ENCODE measurements at places on chromosomes 16 and 17.
A peak's percentile ranks its signal among the peaks of the same experiment; 100 is the strongest.

GRCh38 chr17:9001559-9001958 is 19.8 kb upstream of the NTN1 start:
- peaks cover 13% of the 10 kb centered on the region for H3K4me1 ChIP-seq
- no peaks in the 10 kb centered on the region for H3K36me3 ChIP-seq
- peaks cover 51% of the 10 kb centered on the region for H3K27me3 ChIP-seq
- H3K4me3 ChIP-seq: no peak overlapping the region
- no peak for DNase-seq
- H3K27ac ChIP-seq: no peak overlapping the region

DNA sequence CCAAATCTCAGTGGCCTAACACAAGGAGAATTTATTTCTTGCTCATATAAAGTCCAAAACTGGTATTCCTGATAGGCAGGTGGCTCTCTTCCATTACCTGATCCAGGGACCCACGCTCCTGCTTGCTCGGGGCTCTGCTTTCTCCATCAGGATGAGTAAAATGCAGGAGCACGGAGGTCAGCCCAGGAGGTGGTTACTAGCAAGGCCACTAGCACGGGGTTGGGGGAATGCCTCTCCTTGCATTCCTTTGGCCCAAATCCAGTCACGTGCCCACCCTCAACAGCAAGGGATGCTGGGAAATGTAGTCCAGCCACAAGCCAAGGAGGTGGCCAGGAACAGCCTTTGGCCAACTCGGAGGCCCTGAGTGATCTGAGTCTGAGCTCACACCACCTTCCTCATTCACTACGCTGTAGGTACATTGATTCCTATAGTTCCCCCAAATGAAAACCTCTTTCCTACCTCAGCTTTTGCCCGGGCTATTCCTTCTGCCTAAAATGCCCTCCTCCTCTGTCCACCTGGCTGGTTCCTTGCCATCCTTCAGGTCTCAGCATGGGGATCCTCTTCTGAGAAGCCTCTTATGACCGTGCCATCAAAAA is 38.3 kb upstream of the HAPSTR1 start:
- peak overlapping the region; percentile 24 for H3K4me3 ChIP-seq
- H3K4me1 ChIP-seq: peaks cover 3% of the 10 kb centered on the region
- H3K27me3 ChIP-seq: no peaks in the 10 kb centered on the region

DNA sequence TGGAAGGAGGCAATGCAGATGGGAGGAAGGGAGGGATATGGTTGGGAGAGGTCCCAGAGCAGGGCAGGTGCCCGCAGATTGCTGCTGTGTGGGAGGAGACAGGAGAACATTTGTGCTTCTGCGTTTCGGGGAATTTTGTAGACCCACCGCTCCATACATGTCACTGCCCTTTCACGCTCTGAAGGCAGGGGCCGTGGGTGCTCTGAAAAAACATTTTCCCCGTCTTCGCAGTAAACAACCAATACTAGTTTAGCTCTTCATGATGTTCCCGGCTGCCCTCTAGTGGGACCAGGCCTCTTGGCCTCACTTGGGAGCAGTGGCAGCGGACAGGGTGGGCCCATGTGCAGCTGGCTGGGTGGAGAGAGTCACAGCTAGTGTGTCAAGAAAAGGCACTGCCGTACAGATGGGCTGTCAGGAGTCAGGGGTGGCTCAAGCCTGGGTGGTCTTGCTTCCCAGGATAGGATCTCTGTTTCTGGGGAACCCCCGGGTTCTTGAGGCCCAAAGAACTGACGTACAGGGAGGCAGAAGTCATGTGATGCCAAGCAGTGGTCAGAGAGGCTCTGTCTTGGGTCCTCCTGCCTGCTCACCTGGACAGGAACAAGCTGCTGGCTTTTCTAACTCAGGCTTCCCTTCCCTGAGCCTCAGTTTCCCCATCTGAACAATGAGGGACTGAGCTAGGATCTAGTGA is 46.5 kb upstream of the CPNE2 start:
- H3K27me3 ChIP-seq: no peaks in the 10 kb centered on the region
- H3K4me3 ChIP-seq: no peak overlapping the region
- DNase-seq: peak; percentile 84
- no peak overlapping the region for H3K27ac ChIP-seq
- H3K4me1 ChIP-seq: no peaks in the 10 kb centered on the region

DNA sequence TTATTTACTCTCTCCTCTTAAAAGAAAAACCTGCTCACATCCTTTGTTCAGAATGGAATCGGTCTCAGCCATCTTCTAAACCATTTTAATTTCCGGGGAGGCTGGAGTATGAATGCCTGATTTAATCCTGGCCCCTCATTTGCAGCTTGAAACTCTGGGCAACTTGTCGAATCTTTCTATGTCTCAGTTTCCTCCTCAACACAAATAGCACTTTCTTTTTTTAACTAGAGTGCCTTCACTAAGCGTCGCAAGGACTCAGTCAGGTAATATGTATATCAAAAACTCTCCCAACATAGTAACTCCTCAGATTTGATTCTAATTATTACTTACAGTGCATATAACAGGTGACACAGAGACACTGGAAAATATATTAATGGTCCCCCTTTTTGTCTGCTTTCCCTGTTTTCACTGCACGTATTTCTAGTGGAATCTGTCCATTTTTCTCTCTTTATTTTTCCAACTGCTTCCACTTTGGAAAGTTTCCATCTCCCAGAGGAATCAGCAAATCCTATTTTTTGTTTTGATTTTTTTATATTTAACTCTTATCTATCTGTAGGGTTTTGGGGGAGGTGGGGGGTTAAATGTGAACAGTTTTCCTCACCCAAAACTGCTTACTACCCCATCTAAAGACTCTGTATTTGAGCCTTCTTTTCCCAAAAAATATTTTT is 18.6 kb downstream of the SNN start:
- peaks cover 19% of the 10 kb centered on the region for H3K36me3 ChIP-seq
- no peak for DNase-seq
- no peaks in the 10 kb centered on the region for H3K27me3 ChIP-seq
- peaks cover 2% of the 10 kb centered on the region for H3K4me1 ChIP-seq
- no peak overlapping the region for H3K4me3 ChIP-seq

DNA sequence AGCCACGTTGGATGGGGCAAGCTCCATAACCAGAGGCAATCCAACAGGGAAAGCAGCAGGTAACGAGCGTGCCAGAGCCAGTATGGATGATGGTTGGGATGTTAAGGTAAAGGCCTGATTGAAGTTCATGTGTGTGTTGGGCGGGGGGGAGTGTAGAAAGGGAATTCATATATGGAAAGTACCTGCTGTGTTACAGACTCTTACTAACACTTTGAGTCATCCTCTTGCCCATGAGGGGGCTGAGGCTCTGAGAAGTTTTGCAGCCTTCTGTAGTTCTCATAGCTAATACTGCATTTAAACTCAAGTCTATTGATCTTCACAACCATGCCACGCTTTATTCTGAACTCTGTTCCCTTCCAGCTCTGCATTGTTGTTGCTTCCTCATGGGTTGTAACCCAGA is 28.5 kb downstream of the SYCE1L start:
- no peak overlapping the region for H3K4me3 ChIP-seq
- DNase-seq: no peak
- H3K27ac ChIP-seq: no peak overlapping the region
- no peaks in the 10 kb centered on the region for H3K36me3 ChIP-seq
- no peaks in the 10 kb centered on the region for H3K27me3 ChIP-seq

- H3K4me3 ChIP-seq: no peak overlapping the region
- no peak for DNase-seq
- peaks cover 15% of the 10 kb centered on the region for H3K4me1 ChIP-seq
- no peaks in the 10 kb centered on the region for H3K36me3 ChIP-seq
- no peak overlapping the region for H3K27ac ChIP-seq
Measured at GRCh38 chr17:4577386-4577993, 6.8 kb upstream of the SMTNL2 start.

DNA sequence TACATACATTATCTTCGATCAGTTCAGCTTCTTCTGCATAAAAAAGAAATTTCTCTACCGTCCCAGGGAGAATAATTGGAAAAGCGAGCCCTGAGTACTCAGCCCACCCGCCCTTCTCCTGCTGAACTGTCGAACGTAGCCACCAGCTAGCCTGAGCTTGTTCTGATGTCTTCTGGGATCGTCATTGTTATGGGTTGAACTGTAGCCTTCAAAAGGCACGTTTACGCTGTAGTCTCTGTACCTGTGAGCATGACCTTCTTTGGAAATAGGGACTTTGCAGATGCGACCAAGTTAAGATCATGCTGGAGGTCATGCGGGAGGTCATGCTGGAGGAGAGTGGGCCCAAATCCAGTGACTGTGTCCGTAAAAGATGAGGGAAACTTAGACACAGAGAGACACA is 86.2 kb downstream of the CMIP start:
- no peaks in the 10 kb centered on the region for H3K27me3 ChIP-seq
- no peaks in the 10 kb centered on the region for H3K36me3 ChIP-seq
- DNase-seq: no peak
- H3K4me1 ChIP-seq: no peaks in the 10 kb centered on the region
- H3K27ac ChIP-seq: no peak overlapping the region
- no peak overlapping the region for H3K4me3 ChIP-seq

GRCh38 chr16:30870904-30871303 is 23.0 kb downstream of the BCL7C start:
- peaks cover 4% of the 10 kb centered on the region for H3K27me3 ChIP-seq
- DNase-seq: no peak
- H3K27ac ChIP-seq: no peak overlapping the region
- H3K4me3 ChIP-seq: no peak overlapping the region

DNA sequence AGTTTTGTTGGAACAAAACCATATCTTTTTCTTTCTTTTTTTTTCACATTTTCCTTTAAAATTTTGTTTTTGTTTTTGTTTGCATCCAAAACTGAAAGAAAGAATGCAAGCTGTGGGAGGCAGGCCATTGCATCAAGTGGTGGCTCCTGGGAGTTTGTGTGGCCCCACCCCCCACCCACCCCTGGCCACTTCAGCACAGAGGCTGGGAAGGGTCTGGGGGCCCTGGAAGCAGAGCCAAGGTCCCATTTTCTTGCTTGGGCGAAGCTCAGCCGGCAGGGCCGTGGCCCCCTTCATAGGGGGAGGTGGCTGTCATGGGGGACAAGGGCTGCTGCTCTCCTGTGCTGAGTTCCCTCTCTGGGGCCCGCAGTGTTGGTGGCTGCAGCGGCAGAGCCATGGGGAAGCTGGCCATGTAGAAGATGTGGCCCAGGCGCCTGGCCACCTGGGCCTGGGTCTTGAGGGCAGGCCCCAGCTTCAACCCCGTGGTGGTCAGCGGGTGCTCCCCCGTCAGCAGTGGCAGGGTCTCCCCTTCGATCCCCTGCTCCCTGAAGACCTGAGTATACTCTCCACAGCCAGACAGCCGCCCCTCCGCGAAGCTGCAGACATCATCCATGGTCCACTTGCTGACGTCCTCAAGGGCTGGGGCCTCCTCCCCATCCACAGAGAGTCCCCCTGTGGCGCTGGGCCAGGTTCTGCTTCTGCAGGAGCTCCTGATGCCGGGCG is 19.8 kb downstream of the PAFAH1B1 start:
- H3K36me3 ChIP-seq: no peaks in the 10 kb centered on the region
- no peak overlapping the region for H3K4me3 ChIP-seq
- no peak for DNase-seq
- H3K27me3 ChIP-seq: no peaks in the 10 kb centered on the region

DNA sequence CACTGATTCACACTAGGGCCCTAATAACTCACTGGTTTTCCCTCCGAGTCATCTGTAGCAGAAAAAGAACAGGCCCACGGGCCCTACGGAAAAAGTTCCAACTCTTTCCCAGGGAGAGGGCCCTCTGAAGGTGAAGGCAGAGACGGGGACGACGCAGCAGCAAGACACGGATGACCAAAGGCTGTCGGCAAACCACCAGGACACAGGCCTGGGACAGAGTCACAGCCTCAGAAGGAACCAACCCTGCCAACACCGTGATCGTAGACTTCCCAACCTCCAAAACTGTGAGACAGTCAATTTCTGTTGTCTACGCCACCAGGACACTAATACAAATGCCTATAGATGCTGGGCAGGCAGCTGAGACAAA is 5.2 kb upstream of the SPHK1 start:
- no peaks in the 10 kb centered on the region for H3K4me1 ChIP-seq
- H3K27me3 ChIP-seq: peaks cover 17% of the 10 kb centered on the region
- no peak overlapping the region for H3K4me3 ChIP-seq
- H3K27ac ChIP-seq: no peak overlapping the region
- DNase-seq: no peak

DNA sequence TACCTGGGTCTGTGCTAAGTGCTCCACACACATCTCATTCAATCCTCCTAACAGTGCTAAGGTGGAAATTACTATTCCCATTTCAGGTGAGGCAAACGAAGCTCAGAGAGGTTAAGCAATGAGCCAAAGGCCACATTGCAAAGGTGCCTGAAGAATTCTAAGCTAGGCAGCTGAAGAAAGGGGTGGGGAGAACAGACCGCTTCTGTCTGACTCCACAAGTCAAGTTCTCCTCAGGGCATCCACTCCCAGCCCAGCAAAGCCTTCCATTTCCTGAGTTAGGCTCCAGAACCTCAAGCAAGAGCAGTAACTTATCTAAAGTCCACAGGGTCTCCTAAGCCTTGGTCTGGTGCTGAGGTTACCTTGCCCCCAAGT is 27.0 kb upstream of the MRPS23 start:
- H3K27ac ChIP-seq: no peak overlapping the region
- H3K27me3 ChIP-seq: peaks cover 9% of the 10 kb centered on the region
- H3K4me3 ChIP-seq: no peak overlapping the region
- peaks cover 42% of the 10 kb centered on the region for H3K4me1 ChIP-seq
- no peaks in the 10 kb centered on the region for H3K36me3 ChIP-seq

GRCh38 chr16:361341-361871 is 8.9 kb upstream of the AXIN1 start:
- no peak for DNase-seq
- no peaks in the 10 kb centered on the region for H3K36me3 ChIP-seq
- H3K4me3 ChIP-seq: no peak overlapping the region

DNA sequence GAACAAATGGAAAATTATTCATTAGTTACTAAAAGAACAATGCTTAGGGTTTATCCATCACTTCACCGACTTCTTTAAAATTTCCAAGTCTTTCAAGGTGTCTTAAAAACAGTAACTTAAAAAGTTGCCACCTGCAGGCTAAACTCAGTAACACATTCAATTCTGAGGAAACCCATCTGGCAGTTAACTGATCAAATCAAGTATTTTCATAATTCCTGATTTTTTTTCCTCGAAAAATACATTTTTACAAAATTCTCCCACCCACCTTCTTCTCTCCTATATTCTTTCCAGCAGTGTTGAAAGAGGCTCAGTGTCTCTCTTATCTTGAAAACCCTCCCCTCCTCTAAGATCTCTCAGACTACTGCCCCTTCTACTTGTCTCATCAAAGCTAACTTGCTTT is 29.9 kb downstream of the PARN start:
- H3K4me3 ChIP-seq: no peak overlapping the region
- no peaks in the 10 kb centered on the region for H3K4me1 ChIP-seq
- DNase-seq: no peak

GRCh38 chr17:69239611-69240600 is 11.3 kb upstream of the ABCA10 start:
- no peak overlapping the region for H3K4me3 ChIP-seq
- no peaks in the 10 kb centered on the region for H3K27me3 ChIP-seq
- no peak overlapping the region for H3K27ac ChIP-seq
- H3K36me3 ChIP-seq: no peaks in the 10 kb centered on the region

All from H1 (cell line).